ENCODE measurements at places on chromosomes 6 and 20.
A peak's percentile ranks its signal among the peaks of the same experiment; 100 is the strongest.

GRCh38 chr6:111579816-111580215, 25.9 kb downstream of the TRAF3IP2 start:
- DNase-seq, result no peak

DNA sequence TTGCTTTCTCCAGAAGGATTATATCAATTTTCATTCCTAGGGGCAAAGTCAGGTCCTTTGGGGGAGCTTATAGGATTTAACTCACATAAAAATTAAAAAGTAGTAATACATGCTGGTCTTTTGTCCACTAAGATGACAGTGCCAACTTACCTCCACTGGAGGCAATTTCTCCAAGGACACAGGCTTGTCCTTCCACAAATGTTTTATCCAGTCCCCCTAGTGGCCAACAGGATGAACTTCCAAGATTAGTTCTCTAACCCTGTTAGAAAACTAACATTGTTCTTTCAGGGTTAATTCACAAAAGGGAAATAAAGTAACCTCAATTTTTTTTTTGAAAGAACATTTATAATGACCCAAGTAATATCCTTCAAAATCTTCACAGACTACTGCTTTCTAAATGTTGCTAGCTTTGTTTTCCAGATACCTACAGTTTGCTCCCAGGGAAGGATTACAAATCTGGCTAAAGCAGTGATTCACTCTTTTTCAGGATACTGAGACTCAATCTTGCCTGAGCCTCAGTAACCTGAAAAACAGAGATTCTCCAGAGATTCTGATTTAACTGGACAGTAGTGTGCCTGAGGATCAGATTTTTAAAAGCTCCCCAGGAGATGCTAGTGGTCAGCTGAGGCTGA, 31.7 kb upstream of the UBR2 start:
- DNase-seq, result no peak

DNA sequence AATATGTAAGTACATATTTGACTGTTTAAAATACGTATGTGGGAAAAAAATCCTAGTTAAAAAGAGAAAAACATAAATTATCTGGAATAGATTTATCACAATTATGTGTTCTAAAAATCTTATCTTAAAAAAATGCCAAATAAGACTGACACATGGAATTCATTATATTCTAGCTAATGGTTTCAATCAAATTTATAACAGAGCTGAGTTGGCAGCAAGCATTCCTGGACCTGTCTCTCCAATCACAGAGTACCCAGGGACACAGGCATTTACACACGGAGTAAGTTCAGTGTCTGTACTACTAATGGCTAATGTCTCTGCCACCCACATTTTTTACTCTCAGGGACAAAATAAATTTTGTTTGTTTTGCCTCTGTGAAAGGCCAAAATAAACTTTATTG, 122.3 kb downstream of the RPS12 start:
- DNase-seq, result no peak

GRCh38 chr6:25842526-25842925, 10.7 kb upstream of the SLC17A1 start:
- DNase-seq, result no peak

DNA sequence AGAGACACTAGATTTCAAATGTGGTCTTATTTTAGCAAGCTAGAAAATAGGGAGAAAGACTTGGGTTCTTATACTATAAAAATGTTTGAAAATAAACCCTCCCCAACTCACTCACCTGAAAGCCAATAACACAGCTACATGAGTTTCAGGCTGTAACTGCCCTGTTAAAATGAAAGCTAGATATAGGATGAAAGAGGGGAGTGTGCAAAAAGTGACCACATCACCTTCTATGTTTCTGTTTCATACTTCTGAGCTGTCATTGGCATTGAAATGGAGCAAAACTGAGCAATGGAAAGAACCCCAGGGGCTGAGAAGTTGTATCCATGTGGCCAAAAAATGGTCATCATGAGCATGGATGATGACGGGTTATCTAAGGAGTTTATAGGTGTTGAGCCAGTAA, 148.1 kb upstream of the TENT5A start:
- no peak for DNase-seq

- no peak for DNase-seq
Measured at GRCh38 chr20:44423480-44423879, 52.2 kb upstream of the TTPAL start.

DNA sequence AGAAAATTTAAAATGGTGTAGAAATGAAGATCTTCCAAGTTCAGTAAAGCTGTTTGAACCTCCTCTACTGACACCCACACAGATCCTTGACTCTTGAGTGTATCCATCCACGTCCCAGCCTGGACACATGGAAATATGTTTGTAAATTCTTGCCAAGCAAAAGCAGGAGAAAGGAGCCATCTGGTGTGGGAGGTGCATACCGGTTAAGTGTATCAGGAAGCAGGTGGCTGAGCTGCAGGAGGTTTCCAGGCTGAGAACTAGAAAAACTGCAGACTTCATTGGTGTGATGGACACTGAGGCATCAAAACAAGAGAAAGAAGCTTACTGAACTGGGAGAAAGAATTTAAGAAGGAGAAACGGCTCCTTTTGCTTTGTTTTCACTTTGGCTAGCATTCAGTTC, 229.9 kb upstream of the GRIK2 start:
- DNase-seq, result no peak

DNA sequence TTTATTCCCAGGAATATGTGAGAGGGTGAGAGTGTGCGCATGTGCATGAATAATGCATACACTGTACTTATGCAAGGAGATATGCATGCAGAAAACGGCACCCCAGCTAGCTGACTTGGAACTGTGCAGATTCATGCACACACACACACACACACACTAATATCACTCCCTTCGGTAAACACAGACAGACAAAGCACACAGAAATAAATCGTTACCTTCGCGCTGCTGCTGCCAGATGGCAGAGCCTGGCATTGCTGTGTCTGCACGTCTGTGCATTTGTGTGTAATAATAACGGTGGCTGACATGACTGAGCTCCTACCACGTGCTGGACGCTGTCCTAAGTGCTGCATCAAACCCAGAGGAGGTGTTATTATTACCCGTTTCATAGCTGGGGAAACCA, 36.8 kb downstream of the PREX1 start:
- no peak for DNase-seq

DNA sequence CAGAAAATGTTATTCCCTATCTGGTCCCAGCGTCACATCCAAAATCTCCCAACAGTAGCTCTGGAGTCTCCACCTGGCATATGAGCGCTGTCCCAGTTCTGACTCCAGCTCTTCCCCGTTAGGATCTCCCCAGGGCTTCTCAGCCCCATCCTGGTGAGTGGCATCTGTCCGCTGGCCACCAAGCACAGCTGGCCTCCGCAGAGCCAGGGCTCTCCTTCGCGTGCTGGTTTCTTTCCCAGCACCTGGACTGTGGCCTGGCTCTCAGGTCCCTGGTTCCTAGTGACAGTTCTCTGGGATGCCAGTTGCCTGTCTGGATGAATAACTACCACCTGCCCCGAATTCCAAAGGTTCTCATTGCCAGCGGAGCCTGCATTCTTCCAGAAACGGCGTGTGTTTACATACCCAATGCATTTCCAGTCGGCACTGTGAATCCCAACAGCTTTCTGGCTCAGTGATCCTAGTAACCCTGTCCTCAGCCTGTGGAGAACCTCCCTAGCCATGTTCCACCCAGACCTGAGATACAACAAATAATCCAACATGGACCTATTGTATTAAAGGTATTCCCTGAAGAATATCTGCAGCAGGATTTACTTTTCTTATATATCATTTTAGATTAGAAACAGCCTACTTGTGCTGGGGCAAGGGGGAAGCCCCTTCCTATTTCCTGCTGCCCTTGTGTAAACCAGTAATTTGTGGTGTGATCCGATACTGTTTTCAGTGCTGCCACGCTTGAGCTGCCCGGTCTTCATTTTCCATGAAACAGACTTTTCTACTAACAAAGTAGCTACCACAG, 69.9 kb upstream of the PDE10A start:
- DNase-seq, result no peak

- DNase-seq, result no peak
Measured at GRCh38 chr6:141152951-141153350, 979.8 kb upstream of the GJE1 start.

DNA sequence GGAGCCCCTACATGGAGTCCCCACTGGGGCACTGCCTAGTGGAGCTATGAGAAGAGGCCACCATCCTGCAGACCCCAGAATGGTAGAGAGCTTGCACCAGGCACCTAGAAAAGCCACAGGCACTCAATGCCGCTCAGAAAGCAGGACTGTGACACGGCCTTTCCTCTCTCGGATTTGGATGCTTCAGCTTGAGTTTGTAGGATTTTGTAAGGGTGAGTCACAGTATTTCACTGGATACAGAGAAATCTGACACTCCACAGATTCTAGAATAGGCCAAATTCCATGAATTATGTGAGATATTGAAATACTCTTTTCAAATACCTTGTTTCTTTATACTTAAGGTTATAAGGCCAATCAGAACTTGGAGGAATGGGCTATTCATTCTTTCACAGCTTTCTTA, 424.5 kb downstream of the HTR1B start:
- no peak for DNase-seq

DNA sequence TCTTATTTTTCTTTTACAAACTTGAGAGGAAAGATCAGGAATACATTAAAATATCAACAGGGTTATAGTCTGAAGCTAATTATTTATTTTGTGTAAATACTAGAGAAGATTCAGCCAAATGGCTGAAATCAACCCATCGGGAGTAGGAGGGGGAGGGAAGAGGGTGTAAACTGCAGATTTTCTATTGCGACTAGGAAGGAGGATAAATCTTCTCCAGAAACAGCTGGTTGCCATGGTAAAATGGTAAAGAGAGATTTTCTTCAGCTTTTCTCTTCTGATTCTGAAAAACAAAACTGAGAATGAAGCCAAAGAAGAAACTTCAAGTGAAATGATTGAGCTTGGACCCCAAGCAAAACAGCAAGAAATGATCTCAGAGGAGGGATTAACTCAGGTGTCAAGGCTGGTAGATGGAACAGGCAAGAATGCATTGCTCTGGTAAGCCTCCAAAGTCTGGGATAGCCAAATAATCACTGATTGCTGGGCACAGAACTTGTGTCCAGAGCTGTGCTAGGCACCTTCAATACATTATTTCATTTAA, 193.5 kb upstream of the SPTLC3 start:
- DNase-seq, result no peak

GRCh38 chr6:22925304-22925835, 356.0 kb downstream of the HDGFL1 start:
- DNase-seq, result no peak

DNA sequence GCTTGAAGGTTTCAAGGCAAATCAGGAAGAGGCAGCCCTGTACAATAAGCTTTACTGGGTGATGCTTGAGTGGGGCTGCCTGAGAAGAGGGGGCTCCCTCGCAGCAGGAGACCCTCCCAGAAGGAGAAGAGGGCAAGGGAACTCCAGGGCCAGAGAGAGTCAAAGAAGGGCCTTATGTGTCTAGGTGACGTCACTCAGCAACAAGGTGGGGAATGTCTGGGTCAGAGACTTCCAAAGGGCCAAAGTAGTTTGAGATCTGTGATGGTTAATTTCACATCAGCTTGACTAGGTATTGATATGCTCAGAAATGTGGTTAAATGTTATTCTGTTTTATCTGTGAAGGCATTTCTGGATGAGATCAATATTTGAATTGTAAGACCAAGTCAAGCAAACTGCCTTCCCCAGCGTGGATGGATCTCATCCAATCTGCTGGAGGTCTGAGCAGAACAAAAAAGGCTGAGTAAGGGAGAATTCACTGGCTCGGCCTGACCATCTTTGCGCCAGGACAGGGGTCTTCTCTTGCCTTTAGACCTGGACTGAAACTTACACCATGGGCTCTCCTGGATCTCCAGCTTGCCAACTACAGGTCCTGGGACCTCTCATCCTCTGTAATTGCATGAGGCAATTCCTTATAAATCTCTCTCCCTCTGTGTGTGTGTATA, 35.9 kb downstream of the MAS1 start:
- DNase-seq, result no peak

GRCh38 chr6:155126727-155127439, 131.8 kb downstream of the TIAM2 start:
- peak; percentile 72 for DNase-seq

DNA sequence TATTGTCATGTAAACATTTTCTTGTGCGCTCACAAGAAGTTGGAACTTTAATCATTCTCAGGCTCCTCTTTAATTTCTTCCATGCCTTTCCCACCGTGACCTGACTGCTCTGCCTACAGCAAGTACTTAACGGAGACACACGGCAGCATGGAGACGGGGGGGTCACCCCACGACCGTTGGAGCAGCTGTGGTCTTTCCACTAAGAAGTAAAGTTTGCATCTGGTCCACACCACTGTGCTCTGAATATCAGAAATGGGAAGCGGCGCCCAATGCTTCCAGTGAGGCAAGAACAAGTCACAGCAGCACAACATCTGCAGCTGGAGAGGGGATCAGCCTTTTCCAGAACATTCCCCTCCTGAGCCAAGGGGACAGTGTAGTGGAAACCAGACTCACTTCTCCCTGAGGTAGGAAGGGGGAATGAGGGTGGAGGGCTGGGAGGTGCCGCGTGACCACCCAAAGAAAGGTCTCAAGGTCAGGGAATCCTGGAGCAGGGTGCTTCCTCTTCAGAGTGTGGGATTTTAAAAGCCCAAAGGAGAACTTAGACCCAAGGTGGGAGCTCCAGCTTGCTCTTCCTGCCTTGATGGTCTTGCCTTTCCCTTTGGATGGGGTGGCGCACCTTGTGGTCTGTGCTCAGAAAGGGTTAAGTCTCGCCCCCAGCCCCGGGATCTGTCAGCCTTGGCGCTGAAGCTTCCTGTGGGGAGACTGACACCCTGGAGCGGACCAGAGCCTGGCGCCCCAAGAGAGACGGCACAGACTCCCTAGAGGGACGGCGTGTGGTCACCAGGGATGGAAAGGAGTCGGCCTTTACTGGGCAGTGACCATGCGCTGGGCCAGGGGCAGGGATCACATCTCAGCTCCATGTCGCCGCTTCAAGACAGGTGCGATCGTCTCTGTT, 25.6 kb upstream of the SMOC2 start:
- DNase-seq, result no peak

DNA sequence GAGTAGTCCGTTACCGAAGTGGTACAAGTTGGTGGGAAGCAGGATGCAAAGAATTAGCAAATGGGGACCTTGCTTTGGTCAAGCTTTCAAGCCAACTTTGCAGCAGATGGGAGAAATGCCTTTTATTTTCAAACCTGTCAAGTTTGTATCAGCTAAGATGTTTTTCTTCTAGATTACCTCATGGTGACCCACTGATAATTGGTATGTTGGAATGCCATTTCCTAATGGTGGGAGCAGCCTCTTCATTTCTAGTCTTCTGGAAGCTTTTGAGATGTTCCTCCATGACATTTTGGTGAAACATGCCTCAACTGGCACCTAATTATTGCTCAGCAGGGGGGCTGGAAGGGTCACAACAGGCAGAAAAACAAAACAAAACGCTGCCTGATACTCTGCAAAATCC, 43.7 kb downstream of the ADNP start:
- DNase-seq, result no peak

DNA sequence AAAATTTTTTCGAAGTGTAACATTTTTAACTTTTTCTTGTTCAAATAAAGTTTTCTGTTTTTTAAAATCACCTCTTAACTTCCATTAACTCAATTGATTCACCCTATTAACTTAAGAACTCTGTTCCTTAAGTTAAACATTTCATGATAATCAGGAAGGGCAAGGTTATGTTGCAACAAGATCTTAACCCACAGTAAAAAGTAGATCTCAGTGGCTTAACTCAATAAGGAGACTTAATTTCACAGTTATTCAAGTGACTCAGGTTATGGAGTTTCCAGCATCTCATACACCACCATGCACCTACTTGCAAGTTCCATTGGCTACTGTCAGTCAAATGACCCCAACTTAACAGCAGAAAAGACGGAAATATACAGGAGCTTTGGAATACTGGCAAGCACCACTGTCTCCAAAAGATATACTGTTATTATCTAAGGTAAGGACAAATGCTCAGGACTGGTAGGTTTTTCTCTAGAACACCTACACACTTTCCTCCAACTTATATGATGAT, 11.2 kb downstream of the HLA-DQB1 start:
- DNase-seq, result no peak

- DNase-seq, result no peak
Measured at GRCh38 chr6:129130106-129130505, 247.2 kb downstream of the LAMA2 start.

Measured in stimulated activated CD8-positive, alpha-beta memory T cell treated with anti-CD3 and anti-CD28 coated beads, Interleukin-15, amount 100 ng/mL, for 48 hours (primary cell).